ENCODE measurements at places on chromosomes 4 and X.
A peak's percentile ranks its signal among the peaks of the same experiment; 100 is the strongest.

GRCh38 chr4:77393996-77394395 lies 211.6 kb upstream of the CXCL13 start:
- DNase-seq: no peak

DNA sequence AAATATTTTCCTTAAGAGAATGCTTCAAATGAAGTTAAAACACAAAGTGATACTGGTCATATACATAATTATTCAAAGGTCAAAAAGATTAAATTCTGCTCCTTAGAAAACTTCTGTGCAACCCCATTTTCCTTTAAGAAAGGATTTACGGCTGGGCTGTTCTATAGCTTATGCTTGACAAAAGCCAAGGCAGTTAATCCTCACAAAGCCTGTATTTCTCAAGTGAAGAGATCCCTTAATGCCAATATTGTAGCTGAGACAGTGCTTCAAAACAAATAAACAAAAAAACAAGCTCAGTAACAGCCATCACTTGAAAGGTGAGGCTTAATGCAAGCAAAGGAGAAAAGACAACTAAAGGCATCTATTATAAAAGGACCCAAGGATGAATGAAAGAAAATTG lies 42.5 kb downstream of the BTC start:
- peak; percentile 86 for DNase-seq

GRCh38 chrX:130110379-130111219 lies at the start of gene ELF4:
Gene ELF4 (minus strand): TSS chrX:130110497. CDS start chrX:130081330, 29,167 bp downstream.
- DNase-seq: peak; percentile 68

- no peak for DNase-seq
These were observed 65.8 kb downstream of the RGS12 start for GRCh38 chr4:3358656-3359055.

DNA sequence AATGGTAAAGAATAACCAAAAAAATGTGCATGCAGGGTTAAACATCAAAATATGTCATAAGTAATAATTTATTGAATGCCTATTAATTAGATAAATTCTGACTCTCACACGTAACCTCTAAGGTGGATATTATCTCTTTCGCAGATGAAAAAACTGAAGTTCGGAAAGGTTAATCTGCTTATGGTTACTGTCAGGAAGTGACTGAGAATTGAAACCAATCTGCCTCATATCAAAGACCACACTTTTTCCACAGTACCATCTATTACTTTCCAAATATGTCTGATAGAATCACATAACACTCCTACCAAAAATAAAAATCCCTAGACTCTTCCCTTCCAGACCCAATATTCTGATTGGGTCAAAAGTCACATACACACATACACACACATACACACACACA lies 6.2 kb downstream of the CHIC2 start:
- no peak for DNase-seq

- no peak for DNase-seq
These were observed 49.5 kb downstream of the RGS12 start for GRCh38 chr4:3342182-3342854.

- DNase-seq: peak; percentile 91
These were observed 19.9 kb upstream of the IGSF1 start for GRCh38 chrX:131308980-131309379.

DNA sequence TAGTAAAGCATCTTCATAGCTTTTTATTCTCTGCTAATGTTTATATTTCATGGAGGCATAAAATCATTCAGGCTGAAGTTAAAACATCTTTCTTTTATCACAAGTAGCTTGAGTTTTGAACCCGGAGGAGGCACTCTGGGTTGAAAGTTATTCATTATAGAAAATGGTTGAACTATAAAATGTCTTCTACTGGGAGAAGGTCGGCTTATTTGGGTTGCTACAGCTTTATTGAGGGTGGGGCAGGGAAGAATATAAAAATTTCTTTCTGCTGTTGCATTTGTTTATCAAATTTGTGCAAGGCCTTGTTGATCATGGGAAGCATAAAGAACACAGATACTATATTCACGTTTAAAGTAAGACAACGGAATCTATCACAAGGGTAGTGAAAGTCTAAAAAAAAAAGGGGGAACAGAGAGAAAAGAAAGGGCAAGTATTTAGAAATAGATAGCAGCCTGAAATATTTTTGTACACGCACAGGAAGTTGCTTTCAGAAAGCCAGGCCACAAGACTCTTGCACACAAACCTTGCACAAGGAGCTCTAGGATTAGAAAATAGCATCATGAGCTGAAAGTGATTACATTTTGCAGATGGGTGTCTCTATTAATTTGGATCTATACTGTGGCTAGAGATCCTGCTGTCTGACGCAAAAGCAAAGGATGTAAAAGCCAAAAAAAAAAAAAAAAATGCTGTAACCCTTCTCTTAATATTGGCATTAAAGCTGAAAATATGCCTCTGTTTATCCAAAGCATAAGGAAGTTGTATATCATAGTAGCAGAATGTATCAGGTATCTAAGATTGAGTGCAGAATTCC lies 37.2 kb upstream of the FAM9C start:
- DNase-seq: no peak

DNA sequence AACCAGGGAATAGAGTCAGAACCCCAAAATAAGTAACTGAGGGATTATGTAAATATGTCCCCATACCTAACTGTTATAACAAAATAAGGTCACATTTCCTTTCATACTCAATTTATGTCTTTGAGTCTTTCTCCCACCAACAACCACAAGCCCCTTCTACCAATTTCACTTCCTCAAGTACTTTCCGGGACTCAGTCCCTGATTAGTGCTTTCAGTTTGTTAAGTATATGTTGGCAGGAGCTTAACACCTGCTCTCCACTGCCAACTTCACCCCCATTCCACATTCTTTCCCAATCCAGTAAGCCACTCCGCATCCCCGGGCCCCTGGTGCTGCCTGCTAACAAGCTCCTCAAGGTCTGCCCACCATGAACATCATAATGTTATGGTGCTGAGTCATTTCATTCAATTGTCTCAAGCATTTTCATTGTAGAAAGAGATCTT lies 71.3 kb upstream of the SPRY1 start:
- no peak for DNase-seq

GRCh38 chrX:3577551-3577950 lies 135.9 kb downstream of the PRKX start:
- no peak for DNase-seq

GRCh38 chr4:84366161-84366560 lies 132.9 kb downstream of the NKX6-1 start:
- no peak for DNase-seq

- DNase-seq: peak; percentile 9
These were observed 7.7 kb downstream of the GAK start for GRCh38 chr4:924107-925096.

GRCh38 chrX:10986616-10987015 lies 124.5 kb upstream of the HCCS start:
- DNase-seq: no peak

GRCh38 chr4:149795256-149795655 lies 20.4 kb downstream of the IQCM start:
- DNase-seq: no peak

GRCh38 chrX:30248854-30249253 lies 1.9 kb downstream of the MAGEB1 start:
- no peak for DNase-seq

DNA sequence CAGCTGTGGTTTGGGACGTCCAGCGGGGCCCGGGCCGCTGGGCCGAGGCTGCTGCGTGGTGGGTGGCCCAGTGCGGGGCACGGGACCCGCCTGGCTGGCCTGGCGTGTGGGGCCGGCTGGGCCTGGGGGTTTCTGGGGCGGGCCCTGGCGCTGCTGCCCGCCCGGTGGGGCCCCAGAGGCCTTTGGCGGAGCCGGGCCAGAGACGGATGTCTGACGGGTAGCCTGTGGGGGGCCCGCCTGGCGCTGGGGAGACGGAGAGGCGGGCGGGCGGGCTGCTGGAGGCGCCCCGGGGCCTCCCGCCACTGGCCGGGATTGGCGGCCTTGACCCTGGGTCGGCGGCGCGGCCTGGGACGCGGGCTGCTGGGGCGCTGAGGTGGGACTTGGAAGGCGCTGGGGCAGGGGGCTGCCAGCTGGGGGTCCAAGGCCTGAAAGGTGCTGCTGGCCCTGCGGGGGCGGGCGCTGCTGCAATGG lies 8.1 kb upstream of the TIMP1 start:
- no peak for DNase-seq

DNA sequence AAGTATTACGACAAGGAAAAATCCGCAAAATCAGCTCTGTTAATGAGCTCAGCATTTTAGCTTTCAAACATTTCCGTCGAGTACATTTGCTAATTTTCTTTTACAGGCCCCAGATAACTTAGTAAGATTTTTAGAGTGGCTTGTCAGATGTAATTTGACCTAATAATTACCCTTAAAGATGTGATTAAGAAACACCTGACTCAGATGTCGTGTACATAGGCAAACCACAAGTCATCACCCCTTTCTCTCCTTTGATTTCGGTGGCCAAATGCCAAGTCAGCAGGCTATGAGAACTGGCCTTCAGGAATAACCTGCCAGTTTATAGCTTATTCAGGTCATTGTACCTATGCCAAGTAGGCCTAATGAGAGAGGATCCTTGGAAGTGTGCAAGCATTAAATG lies 369.6 kb downstream of the PCDH7 start:
- peak; percentile 72 for DNase-seq

DNA sequence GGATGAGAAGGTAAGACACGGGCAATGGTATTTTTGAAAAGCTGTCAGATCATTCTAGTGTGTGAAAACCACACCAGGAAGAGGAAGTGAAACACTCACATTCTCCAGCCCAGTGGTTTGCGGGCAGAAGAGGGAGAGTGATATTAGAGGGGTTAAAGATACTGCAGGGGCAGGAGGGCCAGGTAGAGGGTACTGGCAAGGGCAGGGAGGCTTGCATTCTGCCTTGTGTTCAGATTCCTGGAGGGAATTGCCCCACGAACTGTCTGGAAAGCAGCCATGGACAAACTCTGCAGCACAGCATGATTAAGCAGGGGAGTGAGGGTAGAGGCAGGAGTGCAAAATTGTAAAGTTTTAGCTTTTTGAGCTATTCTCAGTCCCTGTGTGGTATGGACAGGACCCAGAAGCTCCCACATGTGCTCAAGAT lies 30.9 kb downstream of the NIPAL1 start:
- no peak for DNase-seq

DNA sequence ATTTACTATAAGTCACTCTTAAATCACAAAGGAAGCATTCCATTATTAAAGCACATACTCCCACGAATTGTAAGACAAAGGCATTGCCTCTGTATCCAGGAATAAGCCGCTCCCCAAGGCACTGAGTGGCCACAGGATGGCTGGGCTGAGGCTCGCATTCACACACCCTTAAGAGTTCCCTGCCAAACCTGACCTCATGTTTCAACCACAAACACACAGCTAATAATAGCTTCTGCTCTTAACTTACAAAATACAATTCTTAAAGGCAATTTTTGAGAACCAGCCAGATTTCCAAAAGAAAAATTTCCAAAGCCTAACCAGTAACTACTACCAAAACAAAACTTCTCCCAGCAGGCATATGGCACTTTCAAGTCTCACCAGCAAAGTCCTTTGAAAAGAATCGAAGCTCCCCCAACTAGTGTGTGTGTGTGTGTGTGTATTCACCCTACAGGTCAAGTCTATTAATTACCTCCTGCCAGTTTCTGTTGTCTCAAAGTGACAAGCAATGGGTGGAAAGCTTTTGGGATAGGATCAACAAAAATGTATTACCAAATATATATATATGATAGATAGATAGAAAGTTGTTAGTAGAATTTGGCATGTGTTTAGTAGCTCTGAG lies 36.0 kb downstream of the ARHGAP6 start:
- no peak for DNase-seq

DNA sequence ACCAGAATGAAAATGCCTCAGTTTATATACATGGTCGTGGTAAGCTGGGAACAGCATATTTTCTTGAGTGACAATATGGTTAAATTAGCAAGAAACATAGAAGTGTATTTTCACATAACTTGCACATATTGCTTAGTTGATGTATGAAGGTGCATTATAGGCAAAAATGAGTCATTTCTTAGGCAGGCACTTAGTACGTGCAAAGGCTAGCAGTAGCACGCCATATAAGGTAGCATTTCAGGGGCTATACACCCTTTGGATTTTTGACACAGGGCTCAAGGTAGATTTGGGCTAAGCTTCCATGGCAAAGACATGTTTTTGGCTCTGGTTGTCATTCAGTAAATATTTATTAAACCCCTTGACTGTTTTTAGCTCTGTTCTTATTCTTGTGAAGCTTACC lies 33.1 kb downstream of the PCDH7 start:
- no peak for DNase-seq

DNA sequence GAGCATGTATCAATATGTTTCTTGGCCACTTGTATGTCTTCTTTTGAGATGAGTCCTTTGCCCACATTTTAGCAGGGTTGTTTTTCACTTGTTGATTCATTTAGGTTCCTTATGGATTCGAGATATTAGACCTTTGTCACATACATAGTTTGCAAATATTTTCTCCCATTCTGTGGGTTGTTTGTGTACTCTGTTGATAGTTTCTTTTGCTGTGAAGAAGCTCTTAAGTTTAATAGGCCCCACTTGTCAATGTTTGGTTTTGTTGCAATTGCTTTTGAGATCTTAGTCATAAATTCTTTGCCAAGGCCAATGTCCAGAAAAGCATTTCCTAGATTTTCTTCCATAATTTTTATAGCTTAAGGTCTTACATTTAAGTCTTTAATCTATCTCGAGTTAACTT lies 280.7 kb upstream of the GALNT7 start:
- no peak for DNase-seq

- no peak for DNase-seq
These were observed 40.1 kb upstream of the SPOCK3 start for GRCh38 chr4:167274351-167274750.

GRCh38 chr4:174284487-174284886 lies 776 bp downstream of the CEP44 start:
- DNase-seq: peak; percentile 27

DNA sequence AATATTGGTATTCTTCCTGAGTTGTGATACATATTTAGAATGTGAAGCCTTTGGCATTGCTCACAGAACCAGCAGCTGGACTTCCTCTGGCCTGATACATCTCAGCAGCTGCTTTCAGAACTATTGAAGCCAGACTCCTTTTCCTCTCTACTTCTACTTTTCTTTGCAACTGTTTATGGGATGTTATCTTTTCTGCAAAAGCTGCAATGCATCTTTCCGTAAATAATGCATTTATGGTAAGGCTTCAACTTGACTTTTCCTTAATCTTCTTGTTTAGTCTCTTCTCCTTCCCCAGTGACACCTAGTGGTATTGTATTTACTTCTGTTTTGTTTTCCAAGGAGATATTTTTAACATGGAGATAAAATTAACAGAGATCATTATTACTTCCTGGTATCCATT lies 1548.7 kb downstream of the PCDH7 start:
- DNase-seq: no peak

- no peak for DNase-seq
These were observed 4.8 kb downstream of the USP38 start for GRCh38 chr4:143189528-143189927.

DNA sequence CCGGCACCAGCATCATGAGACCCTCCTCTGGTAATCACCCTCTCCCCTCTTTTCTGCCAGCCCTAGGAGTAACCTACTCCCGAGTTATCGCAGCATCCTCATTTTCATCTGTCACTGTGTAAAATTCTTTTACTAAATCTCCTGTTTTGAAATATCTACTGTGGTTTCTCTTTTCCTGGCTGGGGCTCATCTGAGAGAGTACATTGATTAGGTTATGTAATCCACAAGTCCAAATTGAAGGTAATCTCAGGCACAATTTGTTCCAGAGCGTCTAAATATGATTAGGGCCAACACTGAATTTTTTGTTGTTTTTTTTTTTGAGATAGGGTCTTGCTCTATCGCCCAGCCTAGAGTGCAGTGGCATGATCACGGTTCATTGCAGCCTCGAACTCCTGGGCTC lies 142.4 kb downstream of the SMIM20 start:
- DNase-seq: no peak

- DNase-seq: no peak
These were observed 590.9 kb upstream of the GNPDA2 start for GRCh38 chr4:45317276-45317675.

- DNase-seq: peak; percentile 28
These were observed 120.3 kb downstream of the RASL11B start for GRCh38 chr4:52982255-52982945.

Data from NCI-H82 (cell line).